ENCODE measurements at places on chromosomes 2 and 18.

GRCh38 chr2:15348045-15348444 is 213.1 kb downstream of the NBAS start:
- no peak for DNase-seq

GRCh38 chr2:61670591-61671501 is 132.7 kb upstream of the XPO1 start:
- DNase-seq: no peak

- no peak for DNase-seq
These were observed 840 bp upstream of the PSD4 start for GRCh38 chr2:113172721-113173541.

- no peak for DNase-seq
These were observed 206.7 kb downstream of the SH3RF3 start for GRCh38 chr2:109335631-109336176.

GRCh38 chr2:65186093-65186868 is 41.4 kb upstream of the ACTR2 start:
- no peak for DNase-seq

DNA sequence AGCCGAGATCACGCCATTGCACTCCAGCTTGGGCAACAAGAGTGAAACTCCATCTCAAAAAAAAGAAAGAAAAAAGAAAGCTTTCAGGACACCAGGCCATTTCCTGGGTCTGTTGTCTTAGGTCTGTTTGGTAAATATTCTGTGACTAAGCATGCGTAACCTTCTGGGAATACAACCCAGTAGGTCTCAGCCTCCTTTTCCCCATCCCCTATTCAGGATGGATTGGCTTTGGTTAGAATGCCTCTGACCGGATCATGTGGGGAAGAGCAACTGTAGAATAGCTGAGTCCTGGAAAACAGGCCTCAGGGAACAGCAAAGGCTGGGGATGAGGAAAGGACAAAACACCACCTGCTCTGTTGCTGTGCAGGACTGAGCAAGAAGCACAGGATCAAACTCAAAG is 1.6 kb upstream of the PDCL3 start:
- DNase-seq: no peak

DNA sequence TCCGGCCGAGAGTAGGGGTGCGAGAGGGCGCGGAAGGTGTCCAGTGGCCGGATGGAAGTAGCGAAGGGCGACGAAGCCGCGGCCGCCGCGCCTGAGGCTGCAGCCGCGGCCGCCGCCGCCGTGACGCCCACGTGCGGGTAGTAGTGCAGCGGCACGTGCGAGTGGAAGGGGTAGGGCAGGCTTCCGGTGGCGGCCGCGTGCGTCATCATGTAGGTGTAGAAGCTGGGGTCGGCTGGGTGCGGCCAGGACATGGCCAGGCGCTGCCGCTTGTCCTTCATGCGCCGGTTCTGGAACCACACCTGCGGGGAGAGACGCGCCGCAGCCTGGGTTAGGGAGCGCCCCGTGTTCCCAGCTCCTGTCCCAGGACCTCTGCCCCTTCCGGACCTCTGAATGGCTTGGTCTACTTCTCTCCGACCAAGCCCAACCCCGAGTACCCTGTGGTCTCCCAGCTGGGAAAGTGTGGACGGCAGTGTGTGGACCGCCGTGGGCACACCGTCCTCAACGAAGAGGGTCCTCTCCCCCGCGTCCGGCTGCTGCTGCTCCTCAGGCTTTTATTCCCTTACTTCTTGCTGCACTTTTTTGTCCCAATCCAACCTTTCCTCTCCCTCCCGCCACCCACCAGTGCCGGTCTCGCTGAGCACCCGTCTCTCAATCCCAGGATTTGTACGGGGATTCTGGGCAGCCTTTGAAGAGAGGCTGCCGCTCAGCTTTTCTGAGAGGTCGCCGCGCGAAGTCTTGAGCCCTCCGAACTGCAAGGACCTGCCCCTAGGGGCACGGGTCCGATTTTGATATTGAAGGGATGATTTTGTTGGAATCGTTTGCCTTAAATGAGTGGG is 3.0 kb downstream of the EVX2 start:
- DNase-seq: no peak

- DNase-seq: no peak
These were observed 182.5 kb downstream of the FSHR start for GRCh38 chr2:48971801-48972200.

DNA sequence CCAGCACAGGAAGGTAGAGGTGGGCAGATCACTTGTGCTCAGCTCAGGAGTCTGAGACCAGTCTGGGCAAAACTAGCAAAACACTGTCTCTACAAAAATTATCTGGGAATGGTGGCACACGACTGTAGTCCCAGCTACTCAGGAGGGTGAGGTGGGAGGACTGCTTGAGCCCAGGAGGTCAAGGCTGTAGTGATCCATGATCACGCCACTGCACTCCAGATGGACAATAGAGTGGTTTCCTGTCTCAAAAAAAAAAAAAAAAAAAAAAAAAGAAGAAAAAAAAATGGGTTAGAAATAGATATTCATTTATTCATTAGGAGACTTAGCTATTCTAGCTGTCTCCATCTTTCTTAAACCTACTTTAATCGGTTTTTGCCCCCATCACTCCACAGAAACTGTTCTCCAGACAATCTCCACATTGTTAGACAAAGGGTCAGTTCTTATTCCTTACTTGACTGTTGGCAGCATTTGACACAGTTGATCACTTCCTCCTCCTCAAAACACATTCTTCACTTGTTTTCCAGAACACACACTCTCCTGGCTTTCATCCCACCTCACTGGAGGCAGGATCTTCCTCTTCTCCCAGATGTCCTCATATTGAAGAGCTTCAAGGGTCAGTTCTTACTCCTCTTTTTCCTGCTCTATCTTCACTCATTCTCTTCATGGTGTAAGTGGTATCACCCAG is 103.1 kb downstream of the DTNB start:
- DNase-seq: no peak

Data from activated T-cell treated with anti-CD3 and anti-CD28 coated beads for 48 hours (primary cell).